Mononuclear cell (primary cell): ENCODE measurements at places on chromosomes 6 and 20. TPM values are rescaled to one million over a fixed set of nuclear protein-coding genes. Genes with fewer than 3 reads are reported as not detected.

The SHLD1 gene
- total RNA-seq: 1.8 TPM

The DLL1 gene
- total RNA-seq: 1.8 TPM

The CNR1 gene
- total RNA-seq: 0.42 TPM

The RAET1L gene
- 0.10 TPM for total RNA-seq

The EEF1A2 gene
- total RNA-seq: 0.73 TPM

The SSTR4 gene
- total RNA-seq: not detected

The CCDC170 gene
- total RNA-seq: 1.2 TPM

The KCNQ5 gene
- total RNA-seq: 2.8 TPM

The TP53TG5 gene
- under 0.01 TPM for total RNA-seq

The TMEM63B gene
- 8.1 TPM for total RNA-seq

The GSTA3 gene
- not detected for total RNA-seq

The MYL9 gene
- 10.9 TPM for total RNA-seq

The MUC22 gene
- not detected for total RNA-seq

The TRPC4AP gene
- 55.3 TPM for total RNA-seq

The BMP2 gene
- total RNA-seq: 0.73 TPM

The FAM83B gene
- not detected for total RNA-seq

The BCAS4 gene
- total RNA-seq: 13.7 TPM

The SAMD3 gene
- 88.1 TPM for total RNA-seq

The IRF4 gene
- total RNA-seq: 41.3 TPM
